ENCODE measurements at places on chromosomes 1 and 21.

- DNase-seq = no peak
Observed at GRCh38 chr21:42580076-42580792, 66.6 kb downstream of the SLC37A1 start.

DNA sequence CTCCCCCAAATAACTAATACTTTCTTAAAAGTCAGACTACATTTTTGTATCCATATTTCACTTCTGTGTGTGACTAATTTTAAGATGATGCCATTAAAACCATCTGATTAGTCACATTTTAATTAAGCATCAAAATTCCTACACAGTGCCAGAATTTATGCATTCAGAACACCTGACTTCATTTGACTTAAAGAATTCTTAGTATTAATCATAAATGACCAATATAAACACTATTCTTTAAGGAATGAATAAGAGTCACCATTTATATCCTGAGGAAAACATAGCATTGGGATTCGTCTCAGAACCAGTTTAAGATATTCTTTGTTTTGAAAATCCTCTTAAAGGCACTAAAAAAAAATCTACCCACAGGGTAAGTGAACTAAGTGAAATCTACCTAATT is 37.0 kb downstream of the TM2D1 start:
- DNase-seq = no peak

- no peak for DNase-seq
Observed at GRCh38 chr1:198711837-198712236, 73.0 kb downstream of the PTPRC start.

DNA sequence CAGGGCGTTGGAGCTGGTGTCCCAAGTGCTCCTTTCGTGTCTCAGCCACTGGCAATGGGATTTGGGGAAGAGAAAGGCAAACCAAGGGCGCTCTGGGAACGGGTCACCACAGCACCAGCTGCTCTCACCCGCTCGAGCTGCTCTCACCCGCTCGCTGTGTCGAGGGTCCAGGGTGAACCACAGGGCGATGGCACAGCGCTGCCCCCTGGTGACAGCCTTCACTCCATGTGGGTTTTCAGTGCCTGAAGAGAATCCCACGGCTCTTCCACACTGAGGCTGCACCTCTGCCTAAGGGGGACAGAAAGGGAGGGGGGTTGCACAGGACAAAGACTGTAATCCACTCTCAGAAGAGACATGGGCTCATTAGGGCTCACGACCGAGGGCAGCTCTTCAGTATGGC is 7.1 kb upstream of the CLDN19 start:
- no peak for DNase-seq

DNA sequence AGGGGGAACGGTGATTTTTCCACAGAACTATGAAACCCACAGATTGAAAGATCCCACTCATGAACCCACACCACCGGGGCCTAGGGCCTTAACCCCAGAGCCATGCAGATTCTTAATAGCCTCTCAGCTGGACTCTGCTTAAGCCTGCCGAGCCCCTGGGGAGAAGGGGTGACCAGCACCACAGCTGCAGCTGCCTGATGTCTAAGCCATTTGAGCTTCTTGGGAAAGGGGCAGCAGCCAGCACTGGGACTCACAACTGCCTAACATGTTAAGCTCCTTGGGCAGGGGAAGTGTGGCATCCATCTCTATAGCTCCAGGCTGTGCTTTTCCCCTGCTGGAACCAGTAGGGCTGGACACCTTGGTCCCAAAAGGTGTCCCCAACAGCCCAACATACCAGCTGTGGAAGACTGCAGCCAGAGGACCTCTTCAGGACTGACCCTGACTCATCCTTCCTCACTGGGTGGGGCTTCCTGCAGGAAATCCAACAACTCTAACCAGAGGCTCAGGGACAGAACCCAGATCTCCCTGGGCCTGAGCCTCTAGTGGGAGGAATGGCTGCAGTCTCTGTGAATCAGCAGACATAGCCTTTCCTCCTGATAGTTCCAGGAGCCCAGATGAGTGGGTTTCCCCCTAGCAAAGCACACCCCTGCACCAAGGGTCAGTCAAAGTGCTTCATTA is 34.6 kb upstream of the FMO3 start:
- no peak for DNase-seq

- DNase-seq = peak; percentile 72
Observed at GRCh38 chr1:59057211-59057694, 239.6 kb upstream of the FGGY start.

- peak; percentile 40 for DNase-seq
Observed at GRCh38 chr1:161727256-161727924, 6.0 kb downstream of the FCRLB start.

GRCh38 chr1:71641903-71642302 is 561.1 kb upstream of the ZRANB2 start:
- DNase-seq = no peak

DNA sequence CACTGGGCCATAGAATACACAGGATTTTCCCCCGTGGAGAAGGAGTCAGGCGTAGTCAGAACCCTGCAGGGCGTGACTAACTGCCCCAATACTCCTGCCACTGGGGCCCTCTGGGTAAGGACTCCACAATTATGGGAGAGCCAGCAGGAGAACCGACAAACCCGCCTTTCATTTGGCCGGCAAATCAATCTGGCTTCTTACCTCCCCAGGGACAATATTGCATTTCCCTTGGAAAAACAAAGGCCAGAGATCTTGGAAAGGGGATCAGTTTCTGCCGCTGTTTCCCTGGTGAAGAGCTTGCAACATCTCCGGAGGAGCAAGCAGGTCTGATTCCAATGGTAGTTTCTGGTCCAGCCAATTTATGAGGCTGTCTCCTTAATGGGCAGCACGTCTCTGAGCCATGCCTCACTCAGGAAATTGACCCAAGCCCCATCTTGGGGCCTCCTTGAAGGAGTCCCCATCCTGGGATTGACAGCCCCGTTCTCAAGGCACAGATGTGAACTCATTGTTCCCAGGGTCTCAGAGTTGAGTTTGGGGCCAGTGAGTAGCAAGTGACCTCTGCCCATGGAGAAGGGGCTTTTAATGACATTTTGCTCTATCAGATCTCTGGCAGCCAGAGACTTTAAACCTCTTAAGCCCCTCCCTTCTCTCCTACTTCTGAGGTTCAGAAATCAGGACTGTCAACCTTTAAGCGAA is 4.3 kb downstream of the TRABD2B start:
- no peak for DNase-seq

- no peak for DNase-seq
Observed at GRCh38 chr1:230368363-230368762, 57.8 kb downstream of the PGBD5 start.

DNA sequence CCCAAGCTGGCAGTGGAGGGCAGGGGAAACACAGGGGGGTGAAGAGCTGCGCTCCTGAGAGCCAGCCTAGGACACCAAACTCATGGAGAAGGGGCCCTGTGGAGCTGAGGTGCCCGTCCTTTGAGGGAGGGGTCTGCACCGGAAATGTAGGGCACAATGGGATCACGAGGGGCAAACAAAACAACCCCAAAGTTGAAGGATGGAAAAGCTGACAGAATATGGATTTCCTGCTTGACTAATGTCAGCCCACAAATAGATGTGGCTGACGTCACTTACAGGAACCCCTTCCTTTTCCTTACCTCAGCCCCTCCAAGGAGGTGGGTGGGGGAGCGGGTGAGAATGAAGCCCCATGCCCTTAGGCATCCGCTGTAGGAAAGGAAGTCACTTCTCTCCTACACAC is 110.9 kb downstream of the KCNN3 start:
- DNase-seq = no peak

DNA sequence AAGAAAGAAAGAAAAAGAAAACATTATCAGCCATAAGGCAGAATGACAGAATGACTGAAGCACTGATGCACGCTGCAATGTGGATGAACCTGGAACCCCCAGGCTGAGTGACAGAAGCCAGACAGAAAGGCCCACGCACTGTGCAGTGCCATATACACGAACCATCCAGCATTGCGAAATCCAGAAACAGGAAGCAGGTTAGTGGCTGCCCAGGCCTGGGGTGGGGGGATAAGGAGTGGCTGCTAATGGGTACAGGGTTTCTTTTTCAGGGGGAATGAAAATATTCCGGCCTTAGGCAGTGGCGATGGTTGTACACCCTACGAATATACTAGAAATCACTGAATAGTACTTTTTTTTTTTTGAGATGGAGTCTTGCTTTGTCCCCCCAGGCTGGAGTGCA is 57.0 kb downstream of the CHD5 start:
- no peak for DNase-seq

DNA sequence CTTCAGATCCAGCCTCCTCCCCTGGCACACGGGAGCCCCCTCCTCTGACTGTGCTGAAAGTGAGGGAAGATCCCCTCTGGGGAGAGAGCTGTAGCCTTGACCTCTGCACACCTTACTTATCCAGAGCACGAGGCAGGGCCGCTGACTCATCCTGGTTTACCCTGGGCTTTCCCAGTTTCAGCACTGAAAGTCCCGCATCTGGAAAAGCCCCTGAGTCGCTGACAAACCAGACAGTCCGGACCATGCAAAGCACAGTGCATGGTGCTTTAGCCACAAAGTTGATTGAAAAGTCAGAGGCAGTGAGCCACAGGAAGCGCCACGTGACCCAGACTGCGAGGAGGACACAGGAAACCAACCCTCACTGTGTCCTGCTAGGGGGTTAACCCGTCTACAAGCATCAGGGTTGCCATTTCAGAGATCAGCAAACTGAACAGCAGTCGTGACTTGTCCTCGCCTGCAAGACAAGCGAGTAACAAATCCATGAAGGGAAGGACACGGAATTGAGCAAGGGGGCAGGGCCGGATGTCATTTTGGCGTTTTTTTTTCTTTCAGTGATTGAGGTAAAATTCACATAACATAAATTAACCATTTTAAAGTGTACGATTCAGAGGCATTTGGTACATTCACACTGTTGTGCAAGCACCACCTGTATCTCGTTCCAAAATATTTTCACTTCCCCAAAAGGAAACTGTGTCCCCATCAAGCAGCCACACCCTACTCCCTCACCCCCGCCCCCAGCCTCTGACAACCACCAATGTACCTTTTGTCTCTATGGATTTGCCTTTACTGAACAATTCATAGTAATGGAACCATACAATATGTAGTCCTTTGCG is 19.9 kb upstream of the IFNGR2 start:
- peak; percentile 74 for DNase-seq

DNA sequence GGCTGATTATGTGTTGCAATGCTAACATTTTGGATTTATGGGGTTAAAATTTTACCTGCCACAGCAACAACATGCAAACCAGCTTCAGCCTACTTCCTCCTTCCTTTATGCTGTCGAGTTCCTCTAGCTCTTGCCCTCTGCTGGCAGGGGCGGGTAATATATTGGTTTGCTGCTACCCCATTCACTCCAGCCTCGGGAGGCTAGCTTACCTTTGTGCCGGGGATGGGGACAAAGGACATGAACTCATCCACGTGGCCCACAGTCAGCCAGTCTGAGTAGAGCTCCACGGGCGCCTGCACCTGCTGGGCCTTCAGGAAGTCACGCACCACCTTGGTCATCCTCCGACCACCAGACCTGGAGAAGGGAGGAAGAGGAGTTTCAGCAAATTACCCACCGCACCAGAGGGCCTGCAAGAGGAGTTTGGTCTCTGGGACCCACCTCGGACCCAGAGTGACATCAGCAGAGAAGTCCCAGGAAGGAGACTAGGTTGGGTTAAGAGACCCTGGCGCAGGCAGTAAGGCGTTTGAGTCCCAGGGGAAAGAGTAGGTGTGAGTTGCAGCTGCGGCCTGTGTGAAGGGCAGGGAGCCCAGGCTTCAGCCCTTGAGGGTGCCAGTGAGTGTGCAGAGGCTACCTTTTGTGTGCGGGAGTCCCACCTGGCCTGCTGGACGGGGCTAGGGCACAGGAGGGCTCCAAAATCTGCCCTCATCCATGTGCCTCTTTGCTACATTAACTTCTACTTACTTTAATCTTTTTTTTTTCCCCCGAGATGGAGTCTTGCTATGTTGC is 21.8 kb upstream of the SDHB start:
- no peak for DNase-seq

DNA sequence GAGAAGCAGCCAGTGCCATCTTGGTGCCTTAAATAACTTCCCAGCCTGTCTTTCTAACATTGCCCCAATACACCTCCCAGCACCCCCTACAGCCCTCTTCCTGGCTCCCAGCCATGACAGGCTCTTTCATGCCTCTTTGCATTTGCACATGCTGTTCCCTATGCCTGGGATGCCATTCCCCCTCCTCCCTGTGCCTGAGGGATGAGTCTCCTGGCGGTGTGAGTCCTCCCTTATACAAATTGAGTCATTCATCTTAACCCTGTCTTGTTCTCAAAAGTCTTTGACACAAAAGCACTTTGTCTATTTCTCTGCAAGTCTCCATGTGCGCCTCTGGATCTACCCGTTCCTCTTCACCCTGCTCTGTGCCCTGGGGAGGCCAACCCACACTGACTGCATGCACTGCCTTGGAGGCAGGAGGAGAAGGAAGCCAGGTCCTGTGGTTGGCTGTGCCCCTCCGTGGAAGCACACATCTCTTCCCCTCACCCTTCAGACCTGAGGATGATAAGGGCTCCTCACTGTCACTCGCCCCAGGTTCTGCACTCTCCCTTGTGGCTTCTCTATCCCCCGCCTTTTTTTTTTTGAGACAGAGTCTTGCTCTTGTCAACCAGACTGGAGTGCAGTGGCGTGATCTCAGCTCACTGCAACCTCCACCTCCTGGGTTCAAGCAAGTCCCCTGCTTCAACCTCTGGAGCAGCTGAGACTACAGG is 25.1 kb downstream of the CDCP2 start:
- DNase-seq = no peak

DNA sequence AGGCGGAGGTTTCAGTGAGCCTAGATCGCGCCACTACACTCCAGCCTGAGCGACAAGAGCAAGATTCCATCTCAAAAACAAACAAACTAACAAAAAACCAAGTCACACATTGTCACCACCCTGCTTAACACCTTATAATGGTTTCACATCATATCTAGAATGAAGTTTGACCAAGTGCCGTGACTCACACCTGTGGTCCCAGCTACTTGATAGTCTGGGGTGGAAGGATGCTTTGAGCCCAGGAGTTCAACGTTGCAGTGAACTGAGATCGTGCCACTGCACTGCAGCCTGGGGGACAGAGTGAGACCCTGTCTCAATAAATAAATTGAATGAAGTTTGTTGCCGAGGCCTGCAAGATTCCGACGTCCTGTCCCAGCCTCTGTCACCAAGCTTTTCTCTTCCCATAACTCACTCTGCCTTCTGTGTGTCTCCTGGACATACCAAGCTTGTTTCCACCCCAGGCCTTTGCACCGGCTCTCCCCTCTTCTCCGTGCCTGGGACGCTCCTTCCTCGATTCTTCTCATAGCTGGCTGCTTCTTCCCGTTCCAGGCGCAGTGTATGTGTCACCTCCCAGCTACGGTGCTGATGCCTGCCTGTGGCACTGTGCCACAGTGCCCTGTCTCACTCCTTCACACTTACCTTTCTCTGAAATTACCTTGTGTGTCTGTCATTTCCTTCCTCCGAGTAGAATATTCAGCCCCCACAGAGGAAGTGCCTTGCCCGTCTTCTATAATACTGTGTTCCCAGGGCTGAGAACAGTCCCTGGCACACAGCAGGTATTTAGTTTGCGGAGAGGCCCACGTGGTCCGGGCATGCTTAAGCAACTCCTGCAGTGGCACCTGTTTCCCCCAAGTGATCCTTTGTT is 3.8 kb upstream of the SELENON start:
- no peak for DNase-seq

GRCh38 chr1:232011961-232012360 is 385.4 kb downstream of the DISC1 start:
- DNase-seq = no peak

Measured in HS-5 (cell line).